Aorta (tissue), 5 donors: ENCODE measurements at places on chromosomes 4 and X.

DNA sequence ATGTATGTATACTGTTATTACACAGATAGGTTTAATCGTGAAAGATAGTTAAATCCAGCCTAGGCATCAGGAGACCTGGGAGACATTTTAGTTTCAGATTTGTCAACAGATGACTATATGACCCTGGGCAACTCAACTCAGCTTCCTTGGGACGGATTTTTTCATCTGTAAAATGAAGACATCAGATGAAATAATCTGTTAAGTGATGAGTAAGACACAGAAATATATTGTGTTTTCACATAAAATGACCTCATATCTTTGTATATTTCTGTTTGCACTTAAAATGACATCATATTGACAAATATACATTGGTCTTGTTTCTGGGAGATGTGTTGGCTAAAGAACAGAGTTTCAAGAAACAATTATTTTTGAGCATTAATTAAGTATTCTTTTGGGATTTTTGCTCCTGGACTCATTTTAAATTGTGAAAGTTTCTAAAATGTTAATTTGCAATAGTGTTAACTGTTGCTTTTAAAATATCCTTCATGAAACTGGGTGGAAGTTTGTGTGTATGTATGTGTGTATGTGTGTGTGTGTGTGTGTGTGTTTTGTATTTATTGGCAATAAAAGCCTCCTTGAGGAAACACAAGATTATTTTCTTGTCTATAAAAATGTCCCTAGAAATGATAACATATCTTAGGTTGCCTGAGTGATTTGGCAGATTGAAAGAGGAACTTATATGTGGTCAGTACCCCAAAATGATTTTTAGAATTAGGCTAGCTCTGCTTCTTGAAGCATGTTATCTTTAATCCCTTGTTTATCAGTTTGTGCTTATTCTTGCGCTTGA lies 29.1 kb upstream of the MMAA start:
- DNase-seq: no peak

GRCh38 chr4:28966982-28967381 lies 1753.2 kb upstream of the PCDH7 start:
- no peak for DNase-seq

GRCh38 chrX:41066391-41066790 lies 18.9 kb upstream of the USP9X start:
- no peak for DNase-seq

GRCh38 chr4:176451443-176451842 lies 131.7 kb downstream of the SPCS3 start:
- no peak for DNase-seq

- DNase-seq: no peak
These were observed 1814.9 kb downstream of the STIM2 start for GRCh38 chr4:28675582-28675981.

DNA sequence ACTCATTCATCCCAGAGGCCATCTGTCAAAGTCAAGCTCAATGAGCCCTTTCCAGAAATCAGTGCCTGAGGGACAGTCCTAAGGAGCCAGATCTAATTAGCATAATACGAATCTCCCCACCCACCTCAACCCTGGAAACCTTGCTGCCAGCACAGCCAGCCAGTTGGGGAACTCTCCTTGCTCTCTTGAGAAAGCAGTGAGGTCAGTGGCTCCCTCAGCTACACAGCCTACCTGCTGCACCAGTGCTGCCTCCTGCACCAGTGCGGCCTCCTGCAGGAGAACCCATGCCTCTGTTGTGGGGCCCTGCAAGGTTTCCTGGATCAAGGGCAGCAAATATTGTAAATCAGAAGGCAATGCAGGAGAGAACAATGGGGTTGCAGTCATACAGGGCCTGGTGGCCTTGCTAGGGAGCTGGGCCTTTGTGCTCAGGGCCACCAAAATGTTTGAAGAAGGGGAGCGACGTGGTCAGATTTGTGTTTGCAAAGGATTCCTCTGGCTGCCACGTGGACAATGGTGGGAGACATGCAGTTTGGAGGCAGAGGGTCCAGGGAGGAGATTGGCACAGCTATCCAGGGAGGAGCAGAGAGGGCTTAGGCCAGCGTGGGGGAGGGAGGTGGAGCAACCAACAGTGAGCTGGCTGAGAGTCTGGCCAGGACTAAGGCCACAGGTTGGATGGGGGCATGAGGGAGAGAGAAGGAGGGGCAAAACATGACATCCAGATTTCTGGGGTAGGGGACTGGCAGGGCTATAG lies 124.3 kb upstream of the MAMLD1 start:
- no peak for DNase-seq
